Urinary bladder (tissue), 4 donors: ENCODE measurements at places on chromosomes 7 and 10. TPM values are rescaled to one million over a fixed set of nuclear protein-coding genes. Genes with fewer than 3 reads are reported as not detected.

CALCR gene
- polyA plus RNA-seq, result not detected

CNNM2 gene
- polyA plus RNA-seq, result 5.5 TPM

JAZF1 gene
- 30.7 TPM for polyA plus RNA-seq

CDHR3 gene
- 4.0 TPM for polyA plus RNA-seq

AOAH gene
- 4.3 TPM for polyA plus RNA-seq

EPHA1 gene
- 1.4 TPM for polyA plus RNA-seq

TMEM196 gene
- polyA plus RNA-seq, result 0.05 TPM

MYOZ1 gene
- polyA plus RNA-seq, result 0.68 TPM

ZNF680 gene
- 8.4 TPM for polyA plus RNA-seq

ATRNL1 gene
- polyA plus RNA-seq, result 1.9 TPM

ALOX5 gene
- 52.5 TPM for polyA plus RNA-seq

ARHGEF35 gene
- 2.9 TPM for polyA plus RNA-seq

CTBP2 gene
- polyA plus RNA-seq, result 49.8 TPM

HNRNPA2B1 gene
- 496 TPM for polyA plus RNA-seq

SRRM3 gene
- 3.0 TPM for polyA plus RNA-seq

FAS gene
- 9.5 TPM for polyA plus RNA-seq

WIPF3 gene
- 3.4 TPM for polyA plus RNA-seq

NYAP1 gene
- polyA plus RNA-seq, result 1.5 TPM

PDE6C gene
- 0.06 TPM for polyA plus RNA-seq

SYT15 gene
- 5.1 TPM for polyA plus RNA-seq

GRCh38 chr10:131076356-131076755 is 235.2 kb downstream of the TCERG1L start:
- DNase-seq, result no peak

GRCh38 chr10:72082856-72083789 is 5.2 kb downstream of the SPOCK2 start:
- no peak for DNase-seq

DNA sequence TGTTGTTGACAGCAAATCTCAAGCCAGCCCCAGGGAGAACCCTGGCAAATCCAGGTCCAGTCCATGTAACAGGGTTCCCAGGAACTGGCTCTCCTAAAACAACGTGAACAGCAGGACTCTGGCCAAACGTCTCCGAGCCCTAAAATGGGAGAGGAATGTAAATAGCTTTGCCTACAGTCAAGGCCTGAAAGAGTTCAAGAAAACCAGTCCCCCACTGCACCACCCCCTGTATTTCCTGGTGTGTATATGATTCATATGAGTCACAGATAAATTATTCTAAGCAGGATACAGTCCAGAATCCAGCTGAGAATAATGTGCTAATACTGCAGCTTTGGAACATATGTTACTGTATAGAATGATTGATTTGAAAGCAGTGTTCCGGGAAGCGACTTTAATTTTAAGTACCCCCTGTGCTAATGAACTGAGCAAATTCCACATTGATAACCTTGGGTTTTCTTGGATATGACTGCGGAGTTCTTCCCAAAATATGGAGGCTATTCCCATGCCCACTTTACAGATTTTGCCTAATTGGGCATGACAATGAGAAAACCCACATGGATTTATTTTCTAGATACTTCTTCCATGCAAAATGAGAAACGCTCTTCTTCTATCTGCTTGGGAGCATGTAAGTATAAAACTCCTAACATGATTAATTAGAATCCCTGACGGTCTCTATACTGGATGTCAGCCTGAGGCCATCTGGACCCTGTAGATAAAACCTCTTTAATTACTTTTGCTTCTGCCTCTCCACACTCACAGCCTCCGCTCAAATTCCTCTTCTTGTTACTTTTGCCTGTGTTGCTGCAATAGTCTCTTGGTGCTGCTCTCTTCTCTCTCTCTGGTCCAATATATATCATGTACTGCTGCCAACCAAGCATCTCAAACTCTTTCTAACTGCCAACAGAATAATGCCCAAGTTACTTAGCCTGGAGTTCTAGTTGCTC is 50.2 kb downstream of the LAMB4 start:
- DNase-seq, result no peak

GRCh38 chr7:111011520-111011919 is 79.4 kb upstream of the LRRN3 start:
- no peak for DNase-seq

DNA sequence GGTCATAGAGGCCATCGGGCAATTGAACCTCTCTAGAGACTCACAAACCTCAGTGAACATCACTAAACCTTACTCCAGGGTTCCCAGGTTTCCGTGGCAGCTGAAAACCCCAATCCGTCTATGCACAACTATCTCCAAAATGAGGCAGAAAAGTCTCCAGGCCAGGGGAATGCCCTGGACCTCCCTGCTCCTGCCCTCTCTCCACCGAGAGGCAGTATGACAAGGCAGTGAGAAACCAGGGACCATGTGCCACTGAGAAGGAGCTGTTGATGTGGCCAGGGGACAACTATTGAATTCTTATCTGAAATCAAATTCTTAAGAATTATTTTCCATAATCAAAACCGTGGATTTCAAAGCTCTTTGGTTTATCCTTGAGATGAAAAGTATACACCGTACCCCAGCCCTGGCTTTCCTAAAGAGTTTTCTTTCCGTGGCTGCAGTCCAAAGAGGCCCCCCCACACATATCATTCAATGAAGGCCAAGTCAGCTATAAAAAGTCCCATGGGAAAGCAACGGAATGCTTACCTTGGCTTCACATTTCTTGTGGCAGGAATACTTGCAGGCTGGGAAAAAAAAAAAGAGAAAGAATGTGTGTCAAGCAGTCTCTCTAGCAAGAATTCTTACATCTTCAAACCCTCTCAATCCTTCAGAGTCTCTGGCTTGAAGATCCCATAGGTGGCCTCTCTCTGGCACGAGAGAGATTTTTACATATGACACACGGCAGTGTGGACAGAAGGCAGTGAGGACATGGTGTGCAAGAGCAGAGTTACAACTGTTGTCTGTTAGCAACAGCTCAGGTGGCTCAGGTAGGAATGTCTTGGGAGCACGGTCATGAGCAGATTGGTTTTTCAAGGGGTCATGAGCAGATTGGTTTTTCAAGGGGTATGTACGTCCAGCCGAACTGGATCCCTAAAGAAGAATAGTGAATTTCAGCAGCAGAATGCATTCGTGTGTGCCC is 75.2 kb downstream of the TNS3 start:
- DNase-seq, result no peak

GRCh38 chr7:135200821-135201331 is 10.4 kb downstream of the WDR91 start:
- no peak for DNase-seq

- DNase-seq, result no peak
Observed at GRCh38 chr10:70404787-70405036, 767 bp downstream of the EIF4EBP2 start.

DNA sequence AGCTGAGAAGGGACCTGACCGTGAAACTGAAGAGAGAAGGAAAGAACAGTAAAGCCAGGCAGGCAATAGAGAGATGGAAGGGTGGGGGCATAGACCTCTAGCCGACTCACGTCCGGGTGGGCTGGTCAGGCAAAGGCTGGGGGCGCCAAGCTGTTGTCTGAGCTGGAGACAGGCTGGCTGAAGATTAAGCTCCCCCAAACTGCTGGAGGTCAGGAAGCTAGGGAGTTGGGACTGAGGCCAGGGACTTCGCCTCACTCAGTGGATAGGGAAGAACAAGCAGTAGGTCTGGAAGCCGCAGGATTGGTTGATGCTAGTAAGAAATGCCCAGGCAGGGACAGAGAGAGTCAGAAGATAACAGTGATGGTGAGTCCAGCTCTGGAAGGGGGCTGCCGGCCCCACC is 5.3 kb downstream of the PITX3 start:
- no peak for DNase-seq

GRCh38 chr10:70090013-70090412 is 37.4 kb downstream of the MACROH2A2 start:
- DNase-seq, result no peak

GRCh38 chr7:131544449-131545301 is 11.8 kb downstream of the PODXL start:
- DNase-seq, result no peak

DNA sequence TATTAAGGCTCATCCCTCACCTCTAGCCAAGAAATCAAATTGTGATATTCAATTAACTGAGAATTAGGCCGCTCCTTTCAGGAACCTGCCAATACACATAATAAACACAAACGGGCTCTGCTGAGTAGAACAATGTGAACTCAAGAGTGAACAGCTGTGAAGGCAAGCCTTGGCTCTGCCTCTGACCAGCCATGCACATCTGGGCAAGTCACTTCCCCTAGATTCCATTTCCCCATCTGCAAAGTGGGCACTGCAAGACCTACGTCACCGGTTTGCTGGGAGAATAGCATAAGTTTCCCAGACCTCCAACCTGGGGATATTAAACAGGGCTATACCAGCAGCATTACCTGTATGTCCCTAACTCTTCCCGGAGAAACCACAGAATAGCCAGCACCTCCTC is 355.2 kb downstream of the TNS3 start:
- no peak for DNase-seq

GRCh38 chr10:17348501-17349349 is 105.7 kb downstream of the ST8SIA6 start:
- peak; percentile 64 for DNase-seq

GRCh38 chr10:116825901-116826300 is 23.4 kb upstream of the ENO4 start:
- no peak for DNase-seq

DNA sequence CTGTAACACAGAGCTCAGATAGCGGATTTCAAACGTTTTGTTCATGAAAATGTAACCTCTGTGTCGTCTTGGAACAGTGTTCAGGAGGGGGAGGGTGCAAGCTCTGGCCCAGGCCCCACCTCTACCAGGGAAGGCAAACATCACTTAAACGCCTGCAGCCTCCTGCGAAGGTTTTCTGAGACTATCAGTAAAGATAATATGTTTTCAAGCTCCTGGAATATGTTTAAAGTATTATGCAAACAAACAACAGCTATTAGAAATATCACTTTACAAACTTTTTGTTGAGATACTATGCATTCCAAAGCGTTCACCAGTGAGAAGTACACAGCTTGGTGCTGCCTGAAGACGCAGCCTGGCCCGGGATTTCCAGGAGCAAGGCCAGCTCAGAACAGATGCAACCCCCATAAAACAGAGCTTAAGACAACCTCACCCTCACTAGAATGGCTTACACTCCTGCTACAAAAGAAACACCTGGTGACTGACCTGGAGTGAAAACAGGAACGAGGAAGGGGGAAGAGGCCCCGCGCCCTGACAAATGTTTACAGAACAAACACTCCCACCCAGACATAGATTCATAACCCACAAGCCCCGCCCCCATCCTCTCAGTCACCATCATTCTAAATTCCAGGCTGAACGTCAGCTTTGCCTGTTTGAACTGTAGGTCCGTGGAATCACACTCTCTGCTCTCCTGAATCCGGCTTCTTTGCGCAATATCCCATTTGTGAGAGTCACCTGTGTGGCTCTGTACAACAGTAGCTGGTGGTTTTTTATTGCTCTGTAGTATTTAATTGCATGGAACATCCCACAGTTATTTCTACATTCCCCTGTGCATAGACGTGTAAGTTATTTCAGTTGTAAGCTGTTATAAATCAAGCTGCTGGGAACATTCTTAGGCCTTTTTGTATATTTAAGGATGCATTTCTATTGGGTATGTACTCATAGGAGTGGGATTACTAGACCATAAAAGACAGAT is 155.0 kb downstream of the PTPRN2 start:
- peak; percentile 37 for DNase-seq

DNA sequence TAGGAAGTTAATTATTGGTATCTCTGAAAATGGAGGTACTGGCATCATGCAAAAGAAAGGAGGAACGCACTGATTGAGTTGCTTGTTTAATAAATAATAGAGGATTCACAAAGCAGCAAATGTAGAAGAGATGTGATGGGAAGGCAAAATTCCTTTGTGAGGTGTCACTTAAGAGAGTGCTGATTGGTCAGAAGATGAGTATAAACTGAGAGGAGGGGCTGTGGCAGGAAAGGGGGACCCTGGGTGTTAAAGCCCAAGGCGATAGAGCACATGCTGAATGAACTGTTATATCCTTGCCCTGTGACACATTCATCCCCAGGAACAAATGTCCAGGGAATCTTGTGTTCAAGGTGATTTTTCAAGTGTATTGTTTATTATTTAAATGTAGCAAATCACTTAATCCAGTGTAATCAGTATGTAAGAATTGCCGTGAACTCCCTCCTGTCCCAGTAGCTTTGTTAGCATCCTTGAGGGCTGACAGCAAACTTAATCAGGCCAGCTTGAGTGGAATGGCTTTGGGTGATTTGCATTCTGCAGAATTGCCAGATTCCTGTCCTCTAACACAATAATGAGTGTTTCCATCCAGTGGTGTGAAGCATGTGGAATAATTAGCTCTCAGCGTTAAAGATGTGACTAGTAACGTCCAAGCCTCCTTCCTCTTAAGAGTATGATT is 111.9 kb downstream of the CHN2 start:
- DNase-seq, result no peak

DNA sequence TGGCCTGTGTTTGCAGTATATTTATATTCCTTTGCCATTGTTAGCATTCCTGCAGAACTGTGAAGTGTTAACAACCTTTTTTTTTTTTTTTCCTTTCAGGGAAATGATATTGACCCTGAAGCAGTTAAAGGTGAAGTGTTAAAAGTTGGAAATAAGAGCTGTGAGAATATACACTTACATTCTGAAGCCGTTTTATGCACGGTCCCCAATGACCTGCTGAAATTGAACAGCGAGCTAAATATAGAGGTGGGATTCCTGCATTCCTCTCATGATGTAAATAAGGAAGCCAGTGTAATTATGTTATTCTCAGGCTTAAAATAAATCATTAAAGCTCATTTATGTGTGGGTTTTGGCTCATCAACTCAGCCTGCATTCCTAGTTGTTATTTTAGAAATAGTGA is 92.8 kb upstream of the CAPZA2 start:
- no peak for DNase-seq

GRCh38 chr10:27625452-27626211 is 120.0 kb downstream of the MKX start:
- DNase-seq, result no peak

- DNase-seq, result no peak
Observed at GRCh38 chr7:116665332-116665996, 6.5 kb upstream of the MET start.

DNA sequence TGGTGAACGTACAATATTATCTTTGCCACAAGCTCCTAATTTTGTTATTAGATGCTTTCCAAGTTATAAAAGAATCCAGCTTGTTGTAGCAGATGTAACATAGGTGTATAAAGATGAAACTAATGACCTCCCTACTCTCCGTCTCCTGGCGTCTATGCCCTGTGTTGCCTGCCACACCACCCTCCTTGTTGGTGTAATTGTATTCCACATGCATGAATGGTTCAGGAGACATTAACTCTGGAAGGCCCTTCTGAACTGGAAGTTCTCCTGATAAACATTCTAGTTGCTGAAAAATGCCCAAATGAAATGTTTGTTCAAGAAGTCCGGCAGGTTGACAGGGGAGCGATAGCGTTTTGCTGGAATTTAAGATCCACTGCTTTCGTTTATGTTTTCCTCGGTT is 53.9 kb upstream of the SEPHS1 start:
- DNase-seq, result no peak

DNA sequence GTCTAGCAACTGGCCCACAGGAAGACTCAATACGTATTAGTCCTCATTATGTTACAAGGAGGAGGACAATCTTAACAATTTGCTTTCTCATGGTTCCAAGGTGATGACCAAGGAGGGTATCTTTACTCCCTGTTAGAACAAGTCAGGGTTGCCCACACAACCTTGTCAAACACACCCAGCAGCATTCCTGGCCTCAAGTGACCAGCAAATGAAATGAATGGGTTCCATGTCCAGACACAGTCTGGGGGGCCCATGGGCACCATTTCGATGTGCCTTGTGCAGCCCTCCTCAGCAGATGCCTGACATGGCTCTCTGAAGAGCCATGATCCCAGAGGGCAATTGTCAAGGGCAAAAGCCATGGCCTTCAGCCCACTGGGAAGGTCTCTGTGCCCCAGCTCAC is 40.8 kb downstream of the ANXA8 start:
- DNase-seq, result no peak

- no peak for DNase-seq
Observed at GRCh38 chr10:97196223-97197029, 10.7 kb upstream of the SLIT1 start.
